Esophagus muscularis mucosa (tissue), 4 donors: ENCODE measurements at places on chromosomes 4 and X. TPM values are rescaled to one million over a fixed set of nuclear protein-coding genes. Genes with fewer than 3 reads are reported as not detected.

DNA sequence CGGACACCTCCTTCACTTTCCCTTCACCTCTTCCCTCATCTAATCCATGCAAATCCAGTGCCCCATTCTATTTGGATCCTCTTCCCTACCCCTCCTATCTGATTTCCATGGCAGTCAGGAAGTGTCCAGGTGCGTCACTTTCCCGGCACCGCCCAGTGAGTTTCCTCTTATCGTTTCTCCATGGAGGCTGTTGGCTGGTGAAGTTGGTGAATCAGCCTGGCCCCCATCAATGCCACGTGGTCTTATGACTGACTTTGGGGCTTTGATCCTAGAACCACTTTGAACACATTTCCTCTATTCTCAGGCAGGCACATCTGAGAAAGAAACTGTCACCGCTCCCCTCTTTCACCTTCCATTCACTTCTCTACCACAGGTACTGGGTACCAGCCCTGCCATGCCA is 137.8 kb downstream of the CEP135 start:
- no peak for DNase-seq

GRCh38 chrX:22534643-22535042 is 261.9 kb downstream of the CBLL2 start:
- DNase-seq = no peak

DNA sequence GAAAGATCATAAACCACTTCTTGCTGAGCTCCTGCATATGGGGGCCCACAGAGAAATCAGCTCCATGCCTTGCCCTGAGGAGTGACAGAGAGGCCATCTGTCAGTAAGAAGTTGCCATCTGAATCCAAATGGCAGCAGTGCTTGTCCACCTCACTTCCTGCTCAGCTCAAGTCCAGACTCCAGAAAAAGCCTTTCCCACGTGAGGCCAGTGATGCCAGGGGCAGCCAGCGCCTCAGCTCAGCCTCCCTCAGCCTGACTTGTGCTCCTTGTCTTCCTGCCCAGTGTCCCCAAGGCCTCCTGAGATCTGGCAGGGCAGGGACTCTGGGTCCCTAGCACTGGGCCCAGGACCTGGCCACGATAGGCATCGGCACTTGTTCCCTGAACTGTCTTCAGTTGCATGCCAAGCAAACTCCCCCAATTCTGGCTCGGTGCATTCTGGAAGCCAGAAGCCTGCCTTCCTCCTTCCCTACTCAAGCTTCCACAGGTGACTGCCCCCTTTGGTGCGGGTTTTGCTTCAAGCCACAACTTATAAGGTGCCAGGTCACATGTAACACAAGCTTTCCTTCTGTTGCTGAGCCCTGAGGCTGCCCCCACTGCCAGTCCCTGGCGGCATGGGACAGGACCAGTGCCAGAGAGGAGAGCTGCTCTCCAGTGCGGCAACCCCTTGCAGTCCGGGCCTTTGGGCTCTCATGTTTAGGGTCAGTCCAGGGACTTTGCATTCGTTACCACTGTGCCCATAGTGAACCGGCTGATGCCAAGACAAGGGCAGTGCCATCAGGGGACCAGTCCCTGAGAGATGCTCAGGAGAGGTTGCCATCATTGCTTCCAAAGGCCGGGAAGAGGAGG is 2.2 kb downstream of the ZNF185 start:
- no peak for DNase-seq

GRCh38 chr4:178450614-178451013 is 1008.4 kb upstream of the AGA start:
- no peak for DNase-seq

- no peak for DNase-seq
Measured at GRCh38 chr4:173537613-173538147, 7.7 kb upstream of the HAND2 start.

AMBN gene
- not detected for total RNA-seq

SCD5 gene
- total RNA-seq = 21.2 TPM

GYPE gene
- not detected for total RNA-seq

AFM gene
- not detected for total RNA-seq

ABLIM2 gene
- 8.0 TPM for total RNA-seq
